Neural crest cell (in vitro differentiated cells): ENCODE measurements at places on chromosomes 4 and X. TPM values are rescaled to one million over a fixed set of nuclear protein-coding genes. Genes with fewer than 3 reads are reported as not detected.

DNA sequence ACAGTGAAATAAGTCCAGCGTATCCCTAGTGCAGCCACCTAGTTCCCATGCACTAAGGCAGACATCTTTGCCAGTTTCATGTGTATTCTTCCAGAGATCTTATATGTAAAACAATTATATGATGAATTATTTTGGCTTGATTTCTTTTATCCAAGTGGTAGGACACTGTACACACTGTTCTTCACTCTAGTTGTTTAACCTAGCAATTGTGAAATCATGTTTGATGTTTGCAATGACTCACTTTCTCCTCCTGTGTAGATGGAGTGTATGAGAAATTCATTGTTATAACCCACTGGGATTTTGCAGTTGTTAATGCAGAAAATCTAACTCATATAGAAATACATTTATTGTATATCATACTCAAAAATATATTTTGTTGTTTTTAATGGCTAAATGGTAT is 17.5 kb upstream of the TBC1D1 start:
- DNase-seq = no peak

Gene SULT1E1
- not detected in 2 replicates for total RNA-seq

DNA sequence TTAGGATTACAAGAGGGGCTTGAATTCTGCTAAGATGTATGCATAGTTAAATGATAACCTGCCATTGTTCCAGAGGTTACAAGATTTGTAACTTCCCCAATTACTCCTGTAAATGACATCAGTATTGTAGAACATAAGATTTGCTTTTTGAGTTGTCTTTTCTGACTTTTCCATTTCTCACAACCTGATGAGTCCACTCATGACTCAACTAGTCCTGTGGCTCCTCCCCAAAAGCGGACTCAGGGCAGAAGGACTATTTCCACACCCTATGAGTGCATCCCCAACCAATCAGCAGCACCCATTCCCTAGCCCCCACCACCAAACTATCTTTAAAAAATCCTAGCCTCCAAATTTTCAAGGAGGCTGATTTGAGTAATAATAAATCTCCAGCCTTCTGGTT is 54.7 kb downstream of the HOPX start:
- DNase-seq = no peak

DNA sequence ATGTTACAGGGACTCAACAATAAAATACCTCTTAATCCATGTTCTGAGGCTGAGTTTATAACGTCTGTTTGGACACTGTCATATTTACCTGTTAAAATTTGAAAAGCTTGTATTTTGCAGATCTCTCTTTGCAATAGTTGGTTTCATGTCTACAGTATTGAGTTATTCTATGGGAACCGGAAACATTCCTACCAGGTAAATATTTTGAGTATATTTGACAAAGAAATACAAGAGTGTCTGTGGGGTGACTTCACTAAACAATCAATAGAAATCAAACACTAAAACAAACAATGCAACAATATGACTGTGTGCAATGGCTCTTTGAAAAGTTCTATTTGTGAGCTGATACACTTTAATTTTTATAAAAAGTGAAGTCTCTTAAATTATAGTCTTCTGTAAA is 47.7 kb upstream of the CXCL8 start:
- DNase-seq = no peak

DNA sequence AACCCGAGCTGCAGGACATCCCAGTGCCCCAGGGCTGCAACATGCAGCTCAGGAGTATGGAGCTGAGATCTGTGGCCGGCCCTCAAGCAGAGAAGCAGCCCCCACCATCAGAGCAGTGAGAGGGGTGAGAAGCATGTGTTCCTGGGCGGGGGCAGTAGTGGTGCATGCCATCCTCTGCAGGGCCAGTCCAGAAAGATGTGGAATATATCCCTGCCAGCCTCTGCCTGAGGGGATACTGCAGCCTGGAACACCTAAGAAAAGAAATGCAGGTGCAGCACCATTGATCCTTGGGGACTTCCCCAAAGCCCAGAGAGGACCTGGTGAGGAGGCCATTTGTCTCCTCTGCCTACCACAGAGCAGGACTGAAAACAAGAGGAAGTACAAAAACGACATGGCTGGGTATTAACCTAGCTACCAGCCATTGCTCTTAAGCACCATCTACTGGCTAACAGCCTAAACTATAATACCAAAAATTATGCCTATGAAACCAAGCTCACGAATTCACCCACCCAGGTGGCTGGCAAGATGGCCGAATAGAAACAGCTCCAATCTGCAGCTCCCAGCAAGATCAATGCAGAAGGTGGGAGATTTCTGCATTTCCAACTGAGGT is 158.8 kb downstream of the ADGRA3 start:
- DNase-seq = no peak

Gene PLP1
- 265 and 288 TPM in 2 replicates for total RNA-seq

DNA sequence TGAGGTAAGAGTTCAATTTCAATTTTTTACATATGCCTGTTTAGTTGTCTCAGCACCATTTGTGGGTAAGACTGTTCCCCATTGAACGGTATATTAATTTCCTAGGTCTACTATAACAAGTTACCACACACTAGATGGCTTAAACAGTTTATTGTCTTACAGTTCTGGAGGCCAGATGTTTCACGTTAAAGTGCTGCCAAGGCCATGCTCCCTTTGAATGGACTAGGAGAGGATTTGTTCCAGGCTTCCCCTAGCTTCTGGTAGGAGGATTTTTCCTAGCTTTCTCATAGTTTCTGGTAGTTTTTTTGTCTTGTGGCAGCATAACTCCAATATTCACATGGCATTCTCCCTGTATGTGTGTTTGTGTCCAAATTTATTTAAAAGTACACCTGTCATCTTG is 149.3 kb upstream of the CYSLTR1 start:
- no peak for DNase-seq

Gene TREX2
- total RNA-seq = 0.77 and 1.6 TPM in 2 replicates

DNA sequence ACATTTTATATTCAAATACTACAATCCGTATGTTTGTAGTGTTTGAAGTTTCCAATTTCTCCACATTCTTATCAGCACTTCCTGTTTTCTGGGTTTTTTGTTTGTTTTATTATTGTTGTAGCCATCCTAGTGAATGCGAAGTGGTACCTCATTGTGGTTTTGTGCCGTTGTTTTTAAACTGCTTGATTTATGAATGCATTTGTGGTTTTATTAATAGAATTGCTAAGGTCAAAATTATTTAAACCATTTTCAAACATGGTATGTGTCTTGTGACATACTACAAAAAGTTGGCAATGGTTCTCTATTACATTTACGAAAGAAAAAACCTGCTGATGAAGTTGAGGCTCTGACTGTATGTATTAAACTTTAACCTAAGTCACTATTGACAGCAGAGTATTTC is 780.0 kb upstream of the MAGEB2 start:
- no peak for DNase-seq

- no peak for DNase-seq
Measured at GRCh38 chr4:67566335-67566734, 7.8 kb downstream of the STAP1 start.
